Midbrain (tissue), 1 donor: ENCODE measurements at places on chromosomes 5 and 9.

DNA sequence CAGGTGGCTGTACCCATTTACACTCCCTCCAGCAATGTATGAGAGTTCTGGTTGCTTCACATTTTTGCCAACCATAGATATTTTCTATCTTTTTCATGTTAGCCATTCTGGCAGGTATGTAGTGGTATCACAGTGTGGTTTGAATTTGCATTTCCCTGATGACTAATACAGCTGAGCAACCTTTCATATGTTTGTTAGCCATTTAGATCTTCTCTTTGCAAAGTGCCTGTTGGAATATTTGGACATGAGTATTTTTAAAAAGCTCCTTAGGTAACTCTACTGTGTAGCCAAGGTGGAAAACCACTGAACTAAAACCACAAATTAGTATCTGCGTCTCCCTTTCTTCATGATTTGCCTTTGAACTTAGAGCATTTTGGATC lies 31.9 kb downstream of the IRF1 start:
- DNase-seq, result no peak

GRCh38 chr9:76913467-76913866 lies 7.6 kb upstream of the PRUNE2 start:
- no peak for DNase-seq

DNA sequence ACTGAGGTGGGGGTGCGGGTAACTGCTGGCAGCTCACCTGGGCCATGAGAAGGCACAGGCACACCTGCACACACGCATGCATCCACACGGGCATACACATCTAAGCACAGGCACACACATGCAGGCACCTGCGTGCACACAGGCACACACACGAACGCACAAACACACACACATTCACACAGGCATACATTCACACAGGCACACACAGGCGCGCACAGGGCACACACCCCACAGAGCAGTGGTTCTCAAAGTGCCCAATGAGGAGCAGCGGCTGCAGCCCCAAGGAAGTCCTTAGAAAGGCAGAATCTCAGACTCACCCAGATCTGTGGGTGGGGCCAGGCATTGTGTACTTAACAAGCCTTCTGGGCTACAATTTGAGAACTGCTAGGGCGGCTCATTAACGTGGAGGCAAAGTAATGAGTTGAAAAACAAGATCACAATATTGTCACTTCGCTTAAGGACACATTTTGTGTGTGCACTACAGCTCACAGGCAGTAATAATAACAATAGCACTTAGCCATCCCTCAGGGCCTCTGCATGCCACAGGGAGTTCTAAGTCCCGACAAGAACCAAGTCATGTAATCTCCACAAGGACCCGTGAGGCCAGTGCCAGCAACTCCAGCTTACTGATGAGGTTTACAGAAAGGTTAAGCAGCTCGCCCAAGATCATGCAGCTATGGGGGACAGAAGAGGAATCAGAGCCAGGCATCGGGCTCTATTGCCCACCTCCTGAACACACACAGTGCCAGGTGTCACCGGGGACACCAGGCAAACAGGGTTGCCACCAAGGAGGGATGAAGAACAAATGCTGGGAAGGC lies 91.6 kb downstream of the ROR2 start:
- no peak for DNase-seq

GRCh38 chr5:112693301-112693700 lies 44.4 kb upstream of the APC start:
- DNase-seq, result no peak

- DNase-seq, result no peak
Measured at GRCh38 chr9:96214635-96215034, 87.3 kb downstream of the HSD17B3 start.

DNA sequence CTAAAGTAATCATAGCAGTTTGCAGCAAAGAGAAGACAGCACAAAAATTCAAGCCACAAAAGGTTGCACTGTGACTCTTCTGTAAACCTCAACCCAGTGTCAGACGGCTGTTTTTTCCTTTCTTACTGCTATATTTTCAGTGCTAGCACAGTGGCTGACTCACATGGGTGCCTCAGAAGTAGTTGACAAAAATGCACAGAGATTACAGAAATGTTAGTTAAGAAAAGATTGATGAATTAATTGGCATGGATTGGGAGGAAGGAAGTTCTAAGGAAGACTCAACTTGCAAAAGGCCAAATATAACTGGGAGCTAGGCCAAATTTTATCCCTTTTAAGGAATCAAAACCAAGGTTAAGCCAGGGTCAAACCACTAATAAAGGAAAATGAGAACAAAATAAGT lies 43.7 kb upstream of the ITGA1 start:
- DNase-seq, result no peak

DNA sequence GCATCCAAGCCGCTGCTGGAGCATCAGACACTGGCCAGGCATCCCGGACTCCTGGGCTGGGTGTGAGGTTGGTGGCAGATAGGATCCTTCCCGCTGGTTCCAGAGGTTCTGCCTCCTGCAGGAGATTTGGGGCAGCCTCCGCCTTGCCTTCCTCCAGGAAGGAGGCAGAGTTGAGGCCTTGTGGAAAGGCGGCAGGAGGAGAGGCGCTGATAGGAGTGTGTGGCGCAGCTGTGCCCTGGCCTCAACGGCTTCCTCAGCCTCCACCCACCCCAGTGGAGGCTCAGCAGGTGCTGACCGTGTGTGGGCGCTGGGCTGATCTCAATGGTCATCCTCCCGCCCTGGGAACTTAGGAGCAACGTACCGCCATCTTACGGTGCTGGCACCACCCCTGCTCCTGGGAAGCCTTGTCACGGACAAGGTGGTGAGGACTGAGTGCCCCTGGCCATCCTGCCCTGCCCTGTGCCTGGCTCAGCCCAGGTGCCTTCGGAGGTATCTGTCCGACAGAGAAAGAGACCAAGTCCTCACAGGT lies 10.2 kb downstream of the NCS1 start:
- DNase-seq, result no peak

DNA sequence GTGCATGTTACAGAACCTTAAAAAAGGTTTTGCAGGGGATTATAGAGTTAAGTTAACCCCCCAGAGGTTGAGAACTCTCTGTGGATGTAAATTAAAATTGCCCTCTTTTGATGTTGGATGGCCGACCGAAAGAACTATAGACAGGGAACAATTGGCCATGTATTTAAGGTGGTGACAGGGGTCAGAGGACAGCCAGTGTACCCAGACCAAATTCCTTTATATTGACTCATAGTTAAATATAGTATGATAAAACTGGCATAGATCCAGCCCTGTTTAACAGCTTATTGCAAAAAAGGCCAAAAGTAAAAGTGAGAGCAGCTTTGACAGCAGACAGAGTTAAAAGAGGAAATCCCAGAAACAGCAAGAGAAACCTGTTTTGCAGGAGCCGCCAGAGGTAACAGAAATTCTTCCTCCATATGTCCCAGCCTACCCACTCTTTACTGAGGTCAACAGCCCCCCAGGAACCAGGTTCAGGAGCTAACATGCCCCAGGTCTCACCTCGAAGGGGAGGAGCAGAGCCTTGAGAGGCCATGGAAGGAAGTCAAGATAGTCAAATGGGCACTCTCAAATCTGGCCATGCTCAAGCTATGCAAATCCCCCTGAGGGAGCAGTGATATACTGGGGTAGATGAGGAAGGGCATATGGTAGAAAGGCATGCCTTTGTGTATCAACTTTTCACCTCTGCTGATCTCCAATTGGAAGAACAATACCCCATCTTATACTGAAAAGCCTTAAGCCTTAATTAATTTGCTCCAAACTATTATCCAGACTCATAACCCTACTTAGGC lies 156.4 kb upstream of the COX7C start:
- no peak for DNase-seq

DNA sequence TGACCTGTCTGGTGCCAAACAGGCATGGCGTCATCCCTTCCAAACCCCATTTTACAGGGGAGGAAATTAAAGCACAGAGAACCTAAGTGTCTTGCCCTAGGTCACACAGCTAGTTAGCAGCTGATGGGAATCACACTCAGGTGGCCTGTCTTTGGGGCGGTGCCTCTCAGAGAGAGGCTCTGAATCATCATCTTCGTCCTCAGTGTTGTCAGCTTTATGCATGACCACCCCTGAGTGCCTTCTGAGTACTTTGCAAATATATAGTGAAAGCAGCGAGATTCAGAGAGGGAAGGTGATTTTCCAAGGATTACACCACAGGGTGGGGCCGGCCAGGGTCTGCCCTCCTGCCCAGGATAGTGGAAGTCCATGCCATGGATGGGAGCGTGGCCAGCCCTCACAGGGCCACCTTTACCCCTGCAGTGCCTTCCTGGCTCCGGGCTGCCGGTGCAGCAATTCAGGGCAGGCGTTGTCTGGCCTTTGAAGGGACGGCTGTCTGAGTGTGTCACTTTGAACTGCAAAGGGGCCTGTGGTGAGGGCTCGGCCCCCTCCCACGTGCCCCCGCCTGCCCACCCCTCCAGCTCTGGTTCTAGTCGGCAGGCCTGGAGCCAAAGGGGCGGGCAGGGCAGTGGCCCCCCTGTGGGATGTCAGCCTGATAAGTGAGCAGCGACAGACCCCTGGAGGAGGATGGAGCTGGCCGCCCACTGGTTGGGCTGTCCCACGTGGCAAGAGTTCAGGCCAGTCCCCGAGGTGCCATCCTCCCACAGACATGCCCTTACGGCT lies 16.9 kb downstream of the LMX1B start:
- no peak for DNase-seq
